ENCODE measurements at places on chromosomes 4 and X.

GRCh38 chrX:130119312-130119898 is 9.1 kb upstream of the ELF4 start:
- no peak for DNase-seq

DNA sequence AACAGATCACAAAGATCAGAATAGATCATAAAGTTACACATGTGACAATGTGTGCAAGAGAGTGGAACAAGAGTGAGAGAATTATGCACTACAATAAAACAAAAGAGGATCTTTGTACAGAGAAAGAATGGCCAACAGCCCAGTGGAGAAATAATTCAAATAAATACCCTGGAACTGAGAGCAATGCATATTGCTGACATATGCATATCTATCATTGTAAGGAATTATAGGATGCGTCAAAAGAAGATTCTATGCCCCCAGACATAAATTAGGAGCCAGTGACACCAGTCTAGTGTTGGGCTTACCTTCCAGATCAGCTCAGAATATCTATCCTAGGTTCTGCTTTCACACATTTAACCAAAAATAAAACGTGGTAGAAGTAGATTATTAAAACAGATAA is 320.1 kb upstream of the VCX start:
- no peak for DNase-seq

GRCh38 chr4:53531585-53532224 is 59.6 kb downstream of the LNX1 start:
- no peak for DNase-seq

DNA sequence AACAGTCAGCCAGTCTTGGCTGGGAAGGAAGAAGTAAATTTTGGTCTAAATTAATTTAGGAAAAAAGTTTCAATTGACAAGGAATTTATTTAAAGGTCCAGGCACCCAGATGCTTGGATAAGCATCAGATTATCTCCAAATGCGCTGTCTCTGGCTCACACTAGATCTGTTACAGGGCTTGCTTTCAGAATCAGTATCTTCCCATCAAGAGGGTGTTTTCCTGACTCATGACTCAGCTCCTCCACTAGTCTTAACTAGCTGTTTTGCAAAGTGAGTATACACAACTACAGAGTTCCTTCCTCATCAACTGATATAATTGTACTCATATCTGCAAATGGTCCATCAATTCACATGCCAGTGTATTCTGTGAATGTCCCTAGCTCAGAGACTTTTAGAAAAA is 482.1 kb upstream of the CPEB2 start:
- DNase-seq: no peak

DNA sequence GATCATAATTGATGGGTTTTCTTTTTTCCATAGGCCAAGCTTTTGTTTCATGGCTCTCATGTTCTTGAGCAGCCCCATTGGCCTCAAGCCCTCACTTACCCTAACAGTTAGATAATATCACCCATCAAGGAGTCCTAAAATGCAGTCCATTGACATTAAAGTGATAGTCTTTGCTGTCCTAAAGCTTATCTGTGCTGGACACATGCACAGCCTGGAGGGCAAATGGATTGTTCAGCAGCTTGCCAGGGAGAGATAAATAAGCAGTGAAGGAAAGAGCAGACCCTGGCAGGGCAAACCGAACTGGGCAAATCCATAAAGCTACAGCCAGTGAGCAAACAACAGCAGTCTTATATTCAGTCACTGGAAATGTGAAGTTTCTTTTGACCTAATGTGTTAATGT is 199.6 kb upstream of the MID1 start:
- no peak for DNase-seq

DNA sequence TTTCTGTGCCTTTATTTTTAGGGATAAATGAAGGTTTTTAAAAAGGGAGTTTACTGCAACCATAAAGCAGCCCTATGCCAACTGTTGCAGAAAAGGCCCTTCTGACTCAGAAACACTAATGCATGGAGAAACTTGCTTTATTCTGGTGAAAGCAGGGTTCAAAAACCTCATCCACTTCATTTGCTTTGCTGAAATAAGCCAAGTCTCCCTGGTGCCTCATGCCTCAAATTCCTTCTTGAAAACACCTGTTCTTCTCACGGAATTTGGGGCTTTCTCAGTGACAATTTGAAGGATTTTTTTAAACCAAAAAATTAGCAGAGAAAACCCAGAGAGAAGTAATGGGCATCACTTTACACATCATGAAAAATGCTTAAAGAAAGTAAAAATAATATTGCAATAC is 349.0 kb downstream of the PCDH7 start:
- no peak for DNase-seq

GRCh38 chr4:159390648-159391047 is 287.8 kb downstream of the RAPGEF2 start:
- peak; percentile 30 for DNase-seq

GRCh38 chr4:98673978-98674377 is 15.6 kb upstream of the TSPAN5 start:
- no peak for DNase-seq

- DNase-seq: peak; percentile 96
Observed at GRCh38 chr4:5710961-5711478, at the start of gene EVC. Gene EVC (plus strand): TSS chr4:5711201. CDS start chr4:5711381, 180 bp downstream.

GRCh38 chr4:106316773-106317409 is 541 bp downstream of the AIMP1 start:
- DNase-seq: no peak

DNA sequence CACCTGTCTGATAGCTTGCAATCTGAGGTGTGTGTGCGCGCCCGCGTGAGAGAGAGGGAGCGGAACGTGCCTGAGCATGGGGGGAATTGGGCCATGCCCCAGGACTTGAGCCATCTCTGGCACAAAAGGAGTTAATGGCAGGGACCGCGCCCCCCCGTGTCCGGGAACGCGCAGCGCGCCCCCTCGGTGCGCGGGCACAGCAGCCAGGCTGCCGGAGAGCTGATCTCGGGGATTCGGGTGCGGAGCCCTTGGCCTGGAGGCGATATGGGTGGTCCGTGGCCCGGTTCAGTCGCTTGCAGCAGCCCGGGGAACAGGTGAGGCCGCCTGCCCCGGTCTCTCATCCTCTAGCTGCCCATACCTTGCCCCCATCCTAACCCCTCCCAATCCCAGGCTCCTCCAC is at the start of gene NLGN3:
TSS of gene NLGN3 (plus strand) at position 191 of the 400 bp plus-strand sequence. CDS start 2,909 bp downstream, outside the sequence.
- DNase-seq: peak; percentile 34

- no peak for DNase-seq
Observed at GRCh38 chr4:155722816-155723499, 35.9 kb upstream of the GUCY1B1 start.

GRCh38 chrX:21266949-21267348 is 107.3 kb upstream of the CNKSR2 start:
- DNase-seq: no peak

GRCh38 chr4:76058888-76059426 is 15.6 kb upstream of the ART3 start:
- no peak for DNase-seq

DNA sequence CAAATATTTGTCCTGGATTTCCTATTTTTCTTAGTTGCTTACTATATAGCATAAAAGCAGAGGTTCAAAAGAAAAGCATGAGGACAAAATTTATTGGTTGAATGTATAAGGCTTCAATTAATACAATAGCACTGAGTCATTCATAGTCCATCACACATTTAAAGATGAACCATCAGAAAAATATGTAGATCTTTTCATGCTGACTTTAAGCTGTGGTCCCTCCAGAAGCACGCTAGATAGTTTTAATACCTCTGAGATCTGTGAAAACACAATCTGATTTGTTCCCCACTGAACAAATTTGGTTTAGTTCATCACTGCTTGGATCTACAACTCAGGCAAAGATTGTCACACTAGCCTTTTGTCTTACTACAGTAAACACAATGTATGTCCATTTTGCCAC is 377.2 kb upstream of the ANXA10 start:
- DNase-seq: no peak

GRCh38 chrX:17655211-17656034 is 81.9 kb upstream of the SCML1 start:
- peak; percentile 17 for DNase-seq

DNA sequence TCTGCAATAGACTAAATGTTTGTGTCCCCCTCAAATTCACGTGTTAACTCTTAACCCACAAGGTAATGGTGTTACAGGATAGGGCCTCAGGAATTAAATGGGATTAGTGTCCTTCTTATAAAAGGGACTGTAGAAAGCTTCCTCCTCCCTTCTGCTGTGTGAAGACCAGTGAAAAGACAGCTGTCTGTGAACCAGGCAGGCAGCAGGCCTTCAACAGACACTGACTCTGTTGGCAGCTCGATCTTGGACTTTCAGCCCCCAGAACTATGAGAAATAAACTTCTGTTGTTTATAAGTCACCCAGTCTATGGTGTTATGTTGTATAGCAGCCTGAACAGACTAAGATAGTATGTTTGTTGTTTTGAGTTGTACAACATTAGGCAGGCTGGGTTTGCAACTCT is 208.1 kb downstream of the GBA3 start:
- DNase-seq: no peak

DNA sequence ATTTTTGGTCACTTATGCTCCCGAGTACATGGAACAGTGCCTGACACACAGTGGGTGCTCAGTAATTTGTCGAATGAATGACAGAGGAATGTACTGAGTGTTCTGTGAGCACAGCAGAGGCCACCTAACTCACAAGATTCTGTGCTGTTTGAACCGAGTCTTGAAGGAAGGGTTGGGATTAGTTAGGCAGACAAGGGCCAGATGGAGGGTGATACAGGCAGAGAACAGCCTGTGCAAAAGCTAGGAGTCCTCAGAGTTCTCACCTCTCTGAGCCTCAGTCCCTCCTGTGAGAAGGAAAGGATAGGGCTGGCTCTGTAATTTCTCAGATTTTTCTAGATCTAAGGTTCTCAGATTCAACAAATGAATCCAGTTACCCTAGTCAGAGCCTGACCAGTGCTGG is 108.8 kb downstream of the NHSL2 start:
- DNase-seq: no peak

DNA sequence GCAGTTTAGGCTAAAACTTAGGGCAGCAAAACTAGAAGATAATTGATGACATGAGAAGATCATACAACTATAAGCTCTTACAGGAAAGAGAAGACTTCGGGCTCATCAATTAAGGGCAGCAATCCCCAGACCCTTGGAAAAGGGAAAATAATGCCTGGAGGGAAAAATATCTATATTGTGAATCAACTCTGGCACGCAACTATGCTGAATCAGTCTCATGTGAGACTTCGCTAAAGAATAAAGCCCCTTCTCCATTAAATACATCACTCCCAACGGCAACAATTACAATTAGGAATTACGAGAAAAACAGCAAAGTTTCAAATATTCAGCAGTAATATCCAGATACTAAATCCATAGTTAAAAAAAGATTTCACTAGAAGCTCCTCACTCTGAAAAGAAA is 2016.8 kb upstream of the IGFBP7 start:
- DNase-seq: no peak

GRCh38 chrX:47658684-47659420 is at the start of gene UXT:
Gene UXT (minus strand): TSS chrX:47659180. CDS start chrX:47658927, 253 bp downstream.
- peak; percentile 80 for DNase-seq

DNA sequence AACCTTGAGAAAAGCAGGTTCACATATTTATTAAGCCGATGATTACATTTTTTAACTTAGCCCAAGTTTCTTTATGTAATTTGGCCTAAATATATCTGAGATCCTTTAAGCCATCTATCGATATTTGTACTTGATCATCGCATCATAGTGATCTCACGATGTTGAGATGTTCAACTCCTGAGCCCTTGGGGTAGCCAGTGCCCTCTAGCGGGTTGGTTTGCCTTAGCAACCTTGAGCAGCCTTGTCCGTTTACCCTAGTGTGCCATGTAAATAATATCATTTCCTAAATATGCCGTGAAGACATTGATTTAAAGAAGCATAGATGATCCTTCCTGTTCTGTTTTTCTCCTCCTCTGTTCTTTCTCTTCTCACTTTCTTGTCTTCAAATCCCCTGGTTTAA is 432.2 kb downstream of the RPA4 start:
- DNase-seq: no peak
